ENCODE measurements at places on chromosomes 16 and 17.

- DNase-seq, result no peak
These were observed 364.9 kb downstream of the SNX29 start for GRCh38 chr16:12341423-12341822.

GRCh38 chr16:77409311-77409710 lies 25.5 kb downstream of the ADAMTS18 start:
- no peak for DNase-seq

DNA sequence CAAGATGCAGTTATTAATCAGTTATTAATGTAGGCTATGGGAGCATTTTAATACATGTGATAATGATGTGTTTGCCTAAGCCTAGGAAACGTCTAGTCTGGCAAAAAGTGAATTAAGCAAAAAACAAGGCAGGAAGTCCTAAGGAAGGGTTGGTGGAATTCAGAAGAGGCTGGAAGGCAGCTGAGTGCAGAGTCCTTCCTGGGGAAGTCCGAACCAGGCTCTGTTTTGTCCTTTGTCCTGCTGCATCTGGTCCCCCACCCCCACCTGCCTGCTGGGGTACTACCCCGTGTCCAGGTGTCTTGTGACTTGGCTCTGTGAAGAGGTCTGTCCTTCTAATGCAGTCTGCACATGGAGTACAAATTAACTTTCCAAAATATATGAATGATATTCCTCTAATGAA lies 1.5 kb upstream of the MYH10 start:
- DNase-seq, result no peak

DNA sequence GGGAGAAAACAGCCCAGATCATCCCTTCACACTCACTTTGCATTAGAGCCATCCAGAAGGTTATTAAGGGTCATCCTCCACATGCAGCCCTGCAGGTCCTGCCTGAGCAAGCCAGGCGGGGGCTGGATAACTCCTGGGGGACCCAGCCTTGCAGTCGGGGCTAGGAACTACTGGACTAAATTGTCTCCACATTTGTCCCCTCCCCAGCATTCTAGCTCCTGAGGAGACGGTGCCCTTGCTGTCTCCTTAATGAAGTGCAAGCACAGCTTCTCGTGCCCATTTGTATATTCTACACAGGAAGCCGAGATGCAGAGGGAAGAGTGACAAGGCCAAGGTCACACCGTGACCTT lies 185.2 kb downstream of the C16orf95 start:
- DNase-seq, result no peak

DNA sequence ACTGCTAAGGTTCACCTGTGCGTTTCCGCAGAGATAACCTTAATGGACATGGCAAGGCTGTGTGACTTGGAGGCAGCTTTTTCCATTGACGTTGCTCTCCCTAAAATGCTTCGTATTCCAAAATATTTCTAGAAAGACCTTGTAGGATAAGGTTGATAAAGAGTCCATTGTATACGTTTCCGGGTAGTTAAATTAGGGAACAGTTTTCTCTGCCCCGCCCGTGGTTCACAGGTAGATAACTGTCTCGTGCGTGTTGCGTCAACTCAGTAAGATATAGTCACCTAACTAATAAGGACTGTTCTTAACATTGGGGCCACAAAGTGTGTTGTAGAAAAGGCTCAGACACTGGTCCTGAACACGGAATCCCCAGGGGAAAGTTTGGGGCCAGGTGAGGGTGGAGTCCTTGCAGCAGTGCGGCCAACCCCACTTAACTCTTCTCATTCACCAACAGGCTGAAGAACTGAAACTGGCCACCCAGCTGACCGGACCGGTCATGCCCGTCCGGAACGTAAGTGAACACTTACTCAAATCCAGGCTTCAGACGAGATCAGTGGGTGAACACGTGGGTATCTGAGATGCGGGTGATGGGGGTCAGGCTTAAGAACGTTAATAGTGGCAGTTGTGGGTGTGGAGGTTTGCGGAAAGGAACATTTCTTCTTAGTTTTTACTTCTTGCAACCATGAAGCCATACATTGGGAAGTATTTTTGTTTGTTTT lies 1.6 kb downstream of the RPL13 start:
- no peak for DNase-seq

GRCh38 chr16:50861970-50862411 lies 120.1 kb downstream of the CYLD start:
- DNase-seq, result no peak

DNA sequence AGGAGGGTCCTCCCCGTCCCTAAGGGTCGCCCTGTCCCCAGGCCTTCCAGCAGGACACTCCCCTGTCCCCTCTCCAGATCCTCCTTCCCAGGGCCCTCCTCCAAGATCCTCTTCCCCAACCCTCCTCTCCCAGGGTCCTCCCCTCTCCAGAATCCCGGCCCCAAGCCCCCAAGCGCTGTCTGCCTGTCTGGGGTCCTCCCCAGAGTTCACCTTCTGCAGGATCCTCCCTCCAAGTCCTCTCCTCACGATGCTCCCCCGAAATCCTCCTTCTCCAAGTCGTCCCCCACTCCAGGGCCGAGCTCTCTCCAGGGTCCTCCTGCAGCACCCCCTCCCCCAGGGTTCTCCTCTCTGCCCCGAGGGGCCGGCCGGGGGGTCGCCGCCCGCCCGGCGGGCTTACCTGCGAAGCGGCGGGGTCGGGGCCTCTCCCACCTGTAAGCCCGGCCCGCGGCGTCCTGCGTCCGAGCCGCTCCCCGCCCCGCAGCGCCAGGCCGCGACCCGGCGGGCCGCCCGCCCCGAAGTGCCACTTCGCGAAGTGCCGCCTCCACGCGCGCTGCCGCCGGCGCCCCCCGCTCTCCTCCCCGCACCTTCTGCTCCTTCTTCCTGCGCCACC lies 678 bp upstream of the BAIAP2 start:
- DNase-seq, result no peak

DNA sequence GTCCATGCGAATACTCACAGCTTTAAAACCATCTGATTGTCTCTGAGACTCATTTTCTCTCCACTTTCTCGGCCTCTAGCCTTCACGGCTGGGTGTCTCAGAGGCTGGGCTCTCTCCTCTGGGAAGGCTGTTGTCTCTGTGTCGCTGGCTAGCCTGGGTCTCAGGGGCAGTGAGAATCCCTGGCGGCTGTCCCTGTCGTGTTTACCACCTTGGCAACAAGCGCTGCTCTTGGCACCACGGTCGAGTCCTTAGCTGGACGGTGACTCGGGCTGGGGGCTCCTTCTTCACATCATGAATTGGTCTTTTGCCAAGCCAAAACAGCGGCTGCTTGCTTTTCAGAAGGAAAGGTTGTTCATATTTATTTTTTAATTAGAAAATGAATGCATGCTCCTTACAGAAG lies 81.1 kb downstream of the MSI2 start:
- no peak for DNase-seq

- no peak for DNase-seq
These were observed 39.1 kb downstream of the IGF2BP1 start for GRCh38 chr17:49036270-49036626.

GRCh38 chr16:57732714-57733113 lies 2.9 kb upstream of the KATNB1 start:
- no peak for DNase-seq

DNA sequence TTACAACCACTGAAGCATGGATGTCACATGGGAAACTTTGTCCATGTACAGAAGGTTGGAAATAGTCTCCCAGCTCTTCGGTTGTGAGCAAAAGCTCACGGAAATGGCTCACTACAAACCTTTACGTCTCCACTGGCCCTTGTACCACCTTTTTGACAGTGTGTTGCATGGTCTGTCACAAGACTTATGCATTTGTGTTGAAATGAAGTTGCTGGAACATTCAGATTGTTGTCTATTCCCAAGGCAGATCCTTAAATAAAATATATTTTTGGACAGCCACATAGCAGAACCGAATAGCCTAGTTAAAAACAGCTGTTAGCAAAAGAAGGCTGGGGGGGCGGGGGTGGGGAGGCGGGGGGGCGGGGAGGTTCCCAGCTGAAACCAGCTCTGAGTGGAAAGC lies 39.2 kb downstream of the KNOP1 start:
- no peak for DNase-seq

DNA sequence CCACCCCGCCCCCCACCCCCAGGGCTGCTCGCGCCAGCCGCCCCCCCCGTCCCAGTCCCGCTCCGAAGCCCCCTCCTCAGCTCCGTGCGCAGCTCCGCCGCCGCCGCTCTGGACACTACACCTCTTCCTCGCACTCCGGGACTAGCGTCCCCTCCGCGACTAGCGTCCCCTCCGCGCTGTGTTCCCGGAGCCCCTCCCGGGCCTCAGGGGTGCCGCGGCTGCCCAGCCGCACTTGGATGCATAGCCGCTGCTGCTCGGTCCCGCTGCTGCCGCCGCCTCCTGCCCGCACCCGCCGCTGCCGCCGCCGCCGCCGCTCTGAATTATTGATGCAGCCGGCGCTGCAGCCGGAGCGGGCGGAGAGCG lies at the start of gene CBLN1:
Gene CBLN1 (minus strand): TSS at position 359 of the 363 bp plus-strand sequence. CDS start 373 bp downstream, outside the sequence.
- DNase-seq, result no peak

DNA sequence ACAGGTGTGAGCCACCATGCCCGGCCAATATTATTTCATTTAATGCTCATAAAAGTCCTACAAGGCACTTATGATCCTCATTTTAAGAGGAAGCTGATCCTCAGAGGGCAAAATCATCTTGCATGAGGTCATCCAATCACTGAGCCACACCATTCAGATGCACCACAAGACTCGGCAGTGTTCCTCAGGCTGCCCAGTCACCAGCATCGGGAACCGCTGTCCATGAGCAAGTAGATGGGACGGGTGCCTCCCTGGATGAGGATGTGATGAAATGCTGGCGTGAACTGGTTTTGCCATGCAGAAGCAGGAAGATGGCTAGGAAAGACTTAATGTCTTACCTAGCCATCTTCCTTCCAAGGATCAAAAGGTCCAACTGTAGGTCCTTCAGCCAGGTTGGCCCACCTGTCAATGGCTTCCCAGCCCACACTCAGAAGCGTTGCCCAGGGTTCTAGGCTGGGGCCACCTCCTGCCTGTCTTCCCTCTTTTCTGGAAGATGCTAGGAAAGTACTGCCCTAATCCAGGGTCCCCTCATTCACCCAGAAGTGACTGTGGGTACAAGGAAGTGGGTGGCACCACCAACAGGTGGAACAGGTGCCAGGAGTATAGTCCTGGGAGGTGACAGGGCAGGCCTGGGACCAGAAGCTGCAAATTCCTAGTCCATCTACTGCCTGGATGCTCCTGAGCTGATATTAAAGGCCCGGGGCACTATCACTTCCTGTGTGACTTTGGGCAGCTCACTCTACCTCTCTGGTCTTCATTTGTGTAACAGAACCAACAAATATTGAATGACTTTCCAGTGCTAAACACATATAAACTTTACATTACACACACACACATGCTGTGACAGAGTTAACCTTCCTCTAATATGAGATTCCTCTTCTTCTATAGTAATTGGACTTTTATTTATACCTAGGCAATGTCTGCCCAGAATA lies 32.2 kb upstream of the CRYBA1 start:
- DNase-seq, result no peak
